ENCODE measurements at places on chromosomes 6 and 20. TPM values are rescaled to one million over a fixed set of nuclear protein-coding genes. Genes with fewer than 3 reads are reported as not detected.

The LGSN gene
- 0.71 TPM for polyA plus RNA-seq

The OPN5 gene
- polyA plus RNA-seq = 0.58 TPM

The IRAK1BP1 gene
- 13.9 TPM for polyA plus RNA-seq

The RAB32 gene
- 24.7 TPM for polyA plus RNA-seq

The SNAI1 gene
- 10.2 TPM for polyA plus RNA-seq

The JPH2 gene
- polyA plus RNA-seq = 1.4 TPM

The PLAGL2 gene
- polyA plus RNA-seq = 21.5 TPM

The OTOR gene
- polyA plus RNA-seq = 0.32 TPM

The IL17A gene
- polyA plus RNA-seq = not detected

The VIP gene
- polyA plus RNA-seq = 0.50 TPM

The DSP gene
- 85.6 TPM for polyA plus RNA-seq

The SLC26A8 gene
- 0.67 TPM for polyA plus RNA-seq

The HLA-DRB1 gene
- polyA plus RNA-seq = 45.9 TPM

The AURKA gene
- 15.6 TPM for polyA plus RNA-seq

The C20orf204 gene
- polyA plus RNA-seq = 0.43 TPM

The ZBTB9 gene
- 17.9 TPM for polyA plus RNA-seq

The NEDD9 gene
- polyA plus RNA-seq = 79.1 TPM

The TLDC2 gene
- polyA plus RNA-seq = 1.8 TPM

The SALL4 gene
- polyA plus RNA-seq = 5.6 TPM

The MICB gene
- 1.0 TPM for polyA plus RNA-seq

The KLC4 gene
- polyA plus RNA-seq = 54.1 TPM

The SLC32A1 gene
- polyA plus RNA-seq = 2.1 TPM

The TMEM151B gene
- polyA plus RNA-seq = 0.42 TPM

The C6orf118 gene
- 4.2 TPM for polyA plus RNA-seq

The GRM1 gene
- 0.24 TPM for polyA plus RNA-seq
